ENCODE measurements at places on chromosomes 16 and 17.

DNA sequence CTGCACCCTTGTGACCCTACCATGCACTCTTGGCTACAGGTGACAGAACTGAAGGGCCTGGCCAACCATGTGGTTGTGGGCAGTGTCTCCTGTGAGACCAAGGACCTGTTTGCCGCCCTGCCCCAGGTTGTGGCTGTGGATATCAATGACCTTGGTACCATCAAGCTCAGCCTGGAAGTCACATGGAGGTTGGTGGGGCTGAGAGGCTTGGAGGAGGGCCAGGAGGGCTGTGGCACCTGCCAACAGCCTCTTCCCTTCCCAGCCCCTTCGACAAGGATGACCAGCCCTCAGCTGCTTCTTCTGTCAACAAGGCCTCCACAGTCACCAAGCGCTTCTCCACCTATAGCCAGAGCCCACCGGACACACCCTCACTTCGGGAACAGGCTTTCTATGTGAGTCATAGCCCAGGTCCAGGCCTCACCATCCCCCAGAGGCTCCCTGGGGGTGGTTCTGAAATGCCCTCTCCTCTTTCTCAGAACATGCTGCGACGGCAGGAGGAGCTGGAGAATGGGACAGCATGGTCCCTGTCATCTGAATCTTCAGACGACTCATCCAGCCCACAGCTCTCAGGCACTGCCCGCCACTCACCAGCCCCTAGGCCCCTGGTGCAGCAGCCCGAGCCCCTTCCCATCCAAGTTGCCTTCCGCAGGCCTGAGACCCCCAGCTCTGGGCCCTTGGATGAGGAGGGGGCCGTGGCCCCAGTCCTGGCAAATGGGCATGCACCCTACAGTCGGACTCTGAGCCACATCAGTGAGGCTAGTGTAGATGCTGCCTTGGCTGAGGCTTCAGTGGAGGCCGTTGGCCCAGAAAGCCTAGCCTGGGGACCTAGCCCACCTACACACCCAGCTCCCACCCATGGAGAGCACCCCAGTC is 13.0 kb downstream of the RIPOR1 start:
- no peak for DNase-seq

DNA sequence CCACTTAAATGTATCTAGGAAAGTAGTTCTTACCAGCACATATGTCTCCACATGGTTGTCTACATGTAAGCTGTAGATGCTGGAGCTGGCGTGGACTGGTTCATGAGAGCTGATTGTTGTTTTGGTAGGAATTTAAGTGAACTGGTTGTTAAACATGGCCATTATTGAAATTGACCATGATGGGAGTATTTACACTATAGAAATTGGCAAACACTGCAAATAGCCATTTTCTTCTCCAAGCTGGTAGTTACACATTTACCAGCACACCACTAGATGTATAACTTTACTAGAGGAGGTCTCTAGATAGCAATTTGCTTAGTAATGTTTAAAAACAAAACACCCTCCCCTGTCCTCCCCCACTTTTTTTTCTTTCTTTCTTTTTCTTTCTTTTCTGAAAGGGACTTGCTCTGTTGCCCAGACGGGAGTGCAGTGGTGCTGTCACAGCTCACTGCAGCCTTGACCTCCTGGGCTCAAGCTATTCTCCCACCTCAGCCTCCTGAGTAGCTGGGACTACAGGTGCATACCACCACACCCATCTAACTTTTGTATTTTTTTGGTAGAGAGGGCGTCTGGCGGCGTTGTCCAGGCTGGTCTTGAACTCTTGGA is 24.2 kb downstream of the IGSF6 start:
- no peak for DNase-seq

DNA sequence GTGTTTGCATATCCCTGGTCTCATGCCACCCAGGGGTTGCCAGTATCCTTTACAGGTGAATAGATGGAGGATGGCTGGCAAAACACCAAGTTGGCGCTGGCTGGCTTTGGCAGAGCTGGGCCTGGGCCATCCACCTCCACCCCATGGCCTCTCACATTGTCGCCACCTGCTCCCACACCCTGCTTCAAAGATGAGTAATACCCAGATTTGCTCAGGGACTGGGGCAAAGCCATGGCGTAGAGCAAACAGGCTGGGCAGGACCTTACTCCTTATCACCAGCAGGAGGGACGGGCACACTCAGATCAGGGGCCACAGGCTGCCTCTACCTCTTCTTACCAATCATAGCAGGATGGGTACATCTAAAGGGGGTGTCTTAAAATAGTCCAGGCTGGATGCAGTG is 24.3 kb downstream of the PLA2G10 start:
- DNase-seq: no peak

GRCh38 chr16:83520596-83520995 is 287.2 kb upstream of the HSBP1 start:
- no peak for DNase-seq

DNA sequence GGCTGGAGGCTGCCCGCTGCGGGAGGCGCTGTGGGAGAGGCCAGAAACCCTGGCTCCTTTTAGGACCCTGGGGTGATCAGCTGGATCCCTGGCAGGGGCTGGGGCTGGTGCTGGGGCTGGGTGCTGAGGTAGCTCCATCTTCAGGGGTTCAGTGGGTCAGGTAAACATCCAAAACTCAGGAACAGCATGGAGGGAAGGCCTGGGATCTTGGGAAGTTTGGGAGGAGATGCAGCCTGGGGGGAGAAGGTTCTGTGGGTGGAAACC is 21.0 kb downstream of the ADGRG5 start:
- no peak for DNase-seq

GRCh38 chr16:66275775-66276428 is 90.6 kb upstream of the CDH5 start:
- no peak for DNase-seq

- no peak for DNase-seq
These were observed 170.8 kb upstream of the ZNF267 start for GRCh38 chr16:31702796-31703195.

DNA sequence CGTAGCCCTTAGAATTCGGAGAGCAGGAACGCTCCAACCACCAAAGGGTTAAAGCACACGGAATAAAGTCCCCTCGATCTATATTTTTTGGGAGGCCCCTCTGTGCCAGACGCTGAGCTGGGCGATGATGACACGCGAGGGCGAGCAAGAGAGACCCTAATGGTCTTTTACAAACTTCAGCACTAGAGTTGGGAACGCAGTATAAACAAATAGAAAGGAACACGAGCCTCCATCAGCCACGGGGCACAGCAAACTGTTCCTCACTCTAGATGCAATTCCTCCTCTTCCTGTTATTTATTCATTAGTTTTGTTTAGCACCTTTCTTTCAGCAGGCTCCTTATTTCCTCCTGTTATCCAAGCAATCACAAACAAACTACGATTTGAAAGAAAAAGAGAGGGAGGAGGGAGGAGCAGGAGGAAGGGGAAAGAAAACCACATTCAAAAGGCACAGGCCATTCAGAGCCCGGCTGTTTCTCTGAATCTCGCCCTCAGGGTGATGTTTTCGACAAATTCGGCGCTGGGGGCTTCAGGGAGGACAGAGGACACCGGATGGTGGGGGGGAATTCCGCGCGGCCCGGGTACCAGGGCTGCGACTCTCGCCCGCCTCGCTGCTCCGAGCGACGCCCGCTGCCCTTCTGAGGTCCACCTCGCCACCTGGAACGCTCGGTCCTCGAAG is 1.6 kb downstream of the TOX3 start:
- DNase-seq: no peak

DNA sequence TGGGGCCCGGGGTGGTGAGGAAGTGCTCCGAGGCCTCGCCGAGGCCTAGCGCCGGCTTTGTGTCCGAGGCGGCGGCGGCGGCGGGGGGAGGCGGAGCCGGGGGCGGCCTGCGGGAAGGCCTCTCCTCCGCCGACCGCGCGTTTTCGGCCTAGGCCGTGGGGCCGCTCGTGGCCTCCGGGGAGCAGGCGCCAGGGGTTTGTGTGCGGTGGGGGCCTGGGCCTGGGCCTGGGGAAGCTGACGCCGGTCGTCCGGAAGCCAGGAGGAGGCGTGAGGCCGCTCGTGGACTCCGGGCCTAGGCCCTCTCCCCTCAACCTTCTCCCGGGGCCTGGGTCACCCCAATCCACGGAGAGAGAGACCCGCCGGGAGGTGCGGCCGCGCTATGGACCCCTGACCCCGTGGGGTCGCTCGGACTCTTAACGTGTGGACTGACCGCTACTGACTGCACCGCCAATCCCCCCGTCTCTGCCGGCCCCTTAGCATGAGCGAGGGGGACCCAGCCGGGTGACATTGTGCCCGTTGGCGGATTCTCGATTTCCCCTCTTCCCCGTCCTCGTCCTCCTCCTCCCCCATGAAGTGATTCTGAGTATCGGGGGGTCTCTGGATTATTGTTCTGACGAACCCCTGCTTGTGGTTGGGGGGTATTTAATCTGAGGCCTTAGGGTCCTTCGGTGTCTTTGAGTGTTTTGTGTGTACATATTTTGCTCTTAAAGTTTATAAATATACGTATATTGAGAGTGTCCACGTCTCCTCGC is 660 bp downstream of the RBBP6 start:
- no peak for DNase-seq

- DNase-seq: no peak
These were observed 5.0 kb downstream of the DERL2 start for GRCh38 chr17:5480962-5481361.

DNA sequence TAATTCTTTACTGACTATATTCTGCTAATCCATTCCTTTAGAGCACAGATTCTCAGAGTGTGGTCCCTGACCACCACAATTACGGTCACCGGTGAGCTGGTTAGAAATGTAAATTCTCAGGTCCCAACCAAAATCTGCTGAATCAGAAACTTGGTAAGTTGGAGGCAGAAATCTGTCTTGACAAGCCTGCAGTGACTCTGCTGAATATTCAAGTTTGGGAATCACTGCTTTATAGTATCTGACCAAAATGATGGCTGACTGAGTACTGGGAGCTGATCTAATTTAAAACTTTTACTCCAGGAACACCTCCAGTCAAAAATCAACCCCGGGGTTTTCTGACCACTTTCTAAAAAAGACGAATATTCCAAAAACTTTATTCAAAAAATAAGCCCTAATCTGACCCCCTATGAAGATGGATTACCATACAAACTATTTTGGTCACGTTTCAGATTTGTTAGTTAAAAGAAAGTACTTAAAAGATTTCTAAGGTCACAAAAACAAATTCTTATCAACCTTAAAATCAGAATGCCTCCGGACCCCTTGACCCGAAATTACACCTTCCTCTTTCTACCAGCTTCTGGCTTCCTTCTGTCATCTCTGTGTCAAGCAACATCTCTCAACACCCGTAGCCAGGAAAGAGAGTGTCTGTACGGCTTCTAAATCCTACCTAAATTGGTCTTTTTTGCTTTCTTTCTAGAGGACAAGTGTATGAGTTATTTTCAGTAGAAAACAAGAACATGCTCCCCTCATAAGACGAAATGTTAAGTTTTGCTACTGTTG is 38.6 kb downstream of the CREBBP start:
- no peak for DNase-seq

DNA sequence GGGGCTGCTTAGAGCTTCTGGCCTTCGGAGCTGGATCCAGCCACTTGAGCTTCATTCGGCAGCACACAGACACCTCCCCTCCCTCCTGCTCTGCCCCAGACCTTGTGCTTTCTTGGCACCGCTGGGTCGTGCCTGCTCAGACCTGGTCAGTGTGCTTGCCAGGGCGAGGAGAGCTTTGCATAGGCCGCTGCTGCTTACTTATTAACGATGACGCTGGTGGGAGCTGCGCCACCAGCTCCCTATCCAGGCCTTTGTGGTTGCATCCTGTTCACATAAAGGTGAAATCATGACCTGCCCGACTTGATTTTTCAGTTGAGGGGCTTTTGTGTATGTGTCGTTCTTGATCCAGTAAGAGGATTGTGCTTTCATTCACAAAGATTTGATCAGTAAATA is 101.1 kb downstream of the MSI2 start:
- no peak for DNase-seq

- no peak for DNase-seq
These were observed 153.9 kb downstream of the KCNJ2 start for GRCh38 chr17:70323269-70323668.

DNA sequence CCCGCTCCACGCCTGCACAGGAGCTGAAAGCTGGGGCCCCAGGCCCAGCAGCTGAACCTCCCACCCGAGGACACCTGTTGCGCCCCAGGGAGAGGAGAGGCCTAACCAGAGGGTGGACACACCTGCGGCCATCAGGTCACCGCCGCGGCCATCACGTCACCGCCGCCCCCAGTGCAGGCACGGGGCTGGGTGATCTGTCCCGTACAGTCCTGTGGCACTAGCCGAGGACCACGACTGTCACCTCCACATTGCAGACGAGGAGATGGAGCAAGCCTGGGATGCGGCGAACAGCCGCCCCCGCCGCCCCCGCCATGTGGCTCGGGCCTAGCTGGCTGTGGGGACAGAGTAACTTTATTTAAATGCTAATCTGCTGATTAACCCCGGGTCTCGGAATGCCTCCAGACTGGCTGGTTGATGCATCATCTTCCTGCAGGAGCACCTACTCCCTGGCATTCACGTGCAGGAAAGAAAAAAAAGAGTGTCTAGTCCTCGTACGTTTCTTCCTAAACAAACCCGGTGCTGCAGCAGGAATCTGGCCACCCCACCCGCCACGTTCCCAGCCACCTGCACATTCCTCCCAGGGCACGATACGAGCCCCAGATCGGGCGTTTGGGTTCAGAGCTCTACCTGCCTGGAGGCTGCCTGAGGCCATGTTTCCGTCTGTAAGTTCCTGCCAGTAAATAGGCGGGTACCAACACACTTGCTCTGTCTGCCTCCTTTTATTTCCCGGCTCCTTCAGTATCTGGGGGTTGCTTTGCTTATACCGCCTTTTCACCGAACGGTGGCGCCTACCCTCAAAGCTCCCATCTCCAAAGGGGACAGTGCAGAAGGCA is 29.9 kb downstream of the PIEZO1 start:
- no peak for DNase-seq
